GF-D8 (cell line): ENCODE measurements at places on chromosomes 1 and 21.
A peak's percentile ranks its signal among the peaks of the same experiment; 100 is the strongest.

- DNase-seq = no peak
These were observed 19.0 kb downstream of the KIAA0040 start for GRCh38 chr1:175173531-175173930.

DNA sequence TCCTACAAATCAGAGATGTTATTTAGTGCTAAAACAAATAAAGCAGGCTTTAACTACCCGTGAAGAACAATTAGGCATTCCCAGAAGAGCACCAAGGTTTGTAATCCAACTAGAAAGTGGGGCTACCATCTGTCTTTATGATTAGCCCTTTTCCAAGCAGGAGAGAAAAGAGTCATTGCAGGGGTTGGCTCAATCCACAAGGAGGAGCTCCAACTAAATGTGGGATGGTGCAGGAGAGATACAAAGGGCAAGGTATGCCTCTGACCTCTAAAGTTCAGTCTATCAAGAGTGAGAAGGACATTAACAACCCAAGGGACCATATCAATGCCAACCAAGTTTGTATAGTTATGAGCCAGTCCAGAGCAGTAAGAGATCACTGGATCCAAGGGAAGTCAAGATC is 382.7 kb upstream of the DUSP10 start:
- DNase-seq = no peak

GRCh38 chr1:74522148-74522547 is 9.7 kb upstream of the LRRC53 start:
- no peak for DNase-seq

GRCh38 chr1:209817691-209818090 is 10.1 kb upstream of the UTP25 start:
- DNase-seq = no peak

GRCh38 chr1:40855513-40855912 is 6.7 kb downstream of the CITED4 start:
- no peak for DNase-seq

GRCh38 chr1:53619367-53620060 is 119.5 kb downstream of the GLIS1 start:
- DNase-seq = no peak

GRCh38 chr1:209585197-209585596 is 1.7 kb downstream of the CAMK1G start:
- DNase-seq = no peak

- DNase-seq = no peak
These were observed 47.9 kb downstream of the SRRM1 start for GRCh38 chr1:24691051-24691450.

DNA sequence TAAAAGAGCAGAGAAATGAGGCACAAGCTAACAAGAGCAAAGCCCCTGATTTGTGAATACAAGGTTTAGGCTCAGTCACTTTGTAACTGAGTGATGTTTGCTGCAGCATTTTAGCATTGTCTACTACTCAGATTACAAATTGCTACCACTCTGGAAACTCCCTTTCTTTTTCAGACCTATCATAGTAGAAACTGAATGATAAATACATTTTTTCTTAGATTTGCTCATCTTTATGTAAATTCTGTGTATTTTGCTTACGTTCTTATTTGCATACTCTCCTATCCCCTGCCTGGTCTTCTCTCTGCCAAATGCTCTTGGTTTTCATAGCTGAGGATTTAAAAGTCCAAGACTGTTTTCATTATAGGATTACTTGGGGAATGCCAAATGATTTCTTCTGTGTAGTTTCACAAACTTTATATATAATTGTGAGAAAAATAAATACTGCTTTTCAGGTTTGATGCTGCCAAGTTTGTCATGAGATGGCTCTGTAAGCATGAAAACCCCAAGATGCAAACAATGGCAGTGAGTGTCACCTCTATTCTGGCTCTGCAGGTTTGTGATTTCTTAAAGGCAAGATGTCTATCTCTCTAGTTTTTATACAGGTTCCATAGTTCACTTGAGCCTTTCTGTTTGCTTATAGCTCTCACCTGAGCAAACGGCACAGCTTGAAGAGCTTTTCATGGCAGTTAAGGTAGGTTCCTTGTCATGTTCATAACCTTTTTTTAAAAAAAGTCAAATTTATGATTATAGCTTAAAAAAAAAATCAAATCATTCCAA is 24.7 kb downstream of the ZYG11A start:
- no peak for DNase-seq

GRCh38 chr1:28668956-28669723 is 556 bp downstream of the GMEB1 start:
- no peak for DNase-seq

DNA sequence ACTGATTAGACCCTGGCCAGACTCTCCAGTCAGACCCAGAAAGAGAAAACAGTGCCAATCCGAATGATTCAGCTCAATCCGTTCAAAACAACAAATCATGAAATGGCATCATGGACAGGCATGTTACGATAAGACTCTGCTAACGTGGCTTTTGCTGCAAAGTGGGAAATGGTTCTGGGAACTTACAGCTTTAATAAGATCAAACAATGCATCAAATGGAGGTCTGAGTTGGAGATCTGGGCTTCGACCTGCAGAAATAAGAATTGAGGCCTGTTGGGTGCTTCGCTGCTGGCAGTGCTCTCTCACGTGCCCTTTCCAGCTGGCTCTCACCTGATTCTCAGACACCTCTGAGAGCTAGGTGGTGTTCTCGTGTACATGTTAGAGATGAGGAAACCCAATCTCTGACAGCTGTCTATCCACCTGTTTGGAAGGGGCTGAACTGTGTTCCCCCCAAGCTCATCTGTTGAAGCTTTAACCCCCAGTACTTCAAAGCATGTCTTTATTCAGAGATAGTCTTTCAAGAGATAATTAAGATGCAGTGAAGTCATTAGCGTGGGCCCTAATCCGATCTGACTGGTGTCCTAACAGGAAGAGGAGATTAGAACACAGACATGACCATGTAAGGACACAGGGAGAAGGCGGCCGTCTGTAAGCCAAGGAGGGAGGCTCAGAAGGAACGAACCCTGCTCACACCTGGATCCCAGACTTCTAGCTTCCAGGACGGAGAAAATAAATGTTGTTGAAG is 45.5 kb upstream of the ETS2 start:
- no peak for DNase-seq

- DNase-seq = no peak
These were observed 472.6 kb upstream of the DEPDC1 start for GRCh38 chr1:68969441-68969840.

DNA sequence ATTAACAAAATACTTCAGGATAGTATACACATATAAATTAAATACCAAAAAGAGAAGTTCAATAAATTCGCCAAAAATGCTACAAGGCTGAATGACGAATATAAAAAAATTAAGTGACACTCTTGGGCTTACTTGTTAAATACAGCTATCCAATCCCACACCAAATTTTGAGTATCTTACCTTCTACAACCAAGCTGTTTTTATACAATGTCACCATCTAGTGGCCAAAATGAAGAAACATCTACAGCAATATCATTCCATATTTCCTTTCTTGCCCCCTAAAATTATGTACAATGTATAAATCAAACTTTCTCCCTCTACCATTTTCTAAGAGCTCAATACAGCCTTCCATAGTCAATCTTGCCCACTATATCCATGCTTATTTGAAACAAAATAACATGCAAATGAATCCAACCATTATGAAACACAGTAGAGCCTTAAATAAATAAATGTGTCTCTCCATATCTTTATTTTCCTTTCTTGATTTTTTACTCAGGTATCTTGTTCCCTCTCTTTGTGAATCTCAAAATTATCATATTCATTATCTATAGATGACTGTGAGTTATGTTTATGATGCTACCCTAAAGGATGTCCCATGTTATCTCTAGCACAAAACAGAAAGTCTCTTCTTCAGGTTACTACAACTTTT is 86.3 kb downstream of the ACBD6 start:
- DNase-seq = peak; percentile 18

DNA sequence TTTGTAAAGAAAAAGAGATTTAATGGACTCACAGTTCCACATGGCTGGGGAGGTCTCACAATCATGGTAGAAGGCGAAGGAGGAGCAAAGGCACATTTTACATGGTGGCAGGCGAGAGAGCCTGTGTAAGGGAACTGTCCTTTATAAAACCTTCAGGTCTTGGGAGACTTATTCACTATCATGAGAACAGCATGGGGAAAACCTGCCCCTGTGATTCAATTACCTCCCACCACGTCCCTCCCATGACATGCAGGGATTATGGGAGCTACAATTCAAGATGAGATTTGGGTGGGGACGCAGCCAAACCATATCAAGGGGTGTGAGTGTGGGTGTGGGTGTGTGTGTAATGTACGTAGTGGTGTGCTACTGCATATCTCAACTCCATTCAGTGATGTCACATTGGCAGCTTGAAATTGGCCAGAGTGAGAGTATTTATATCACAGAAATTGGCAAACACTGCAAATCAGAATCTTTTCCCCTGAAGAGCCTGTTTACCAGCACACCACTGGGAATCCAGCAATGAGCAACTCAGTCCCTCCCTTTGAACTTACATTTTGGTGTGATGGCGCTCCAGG is 5.4 kb downstream of the ARHGEF10L start:
- DNase-seq = no peak

DNA sequence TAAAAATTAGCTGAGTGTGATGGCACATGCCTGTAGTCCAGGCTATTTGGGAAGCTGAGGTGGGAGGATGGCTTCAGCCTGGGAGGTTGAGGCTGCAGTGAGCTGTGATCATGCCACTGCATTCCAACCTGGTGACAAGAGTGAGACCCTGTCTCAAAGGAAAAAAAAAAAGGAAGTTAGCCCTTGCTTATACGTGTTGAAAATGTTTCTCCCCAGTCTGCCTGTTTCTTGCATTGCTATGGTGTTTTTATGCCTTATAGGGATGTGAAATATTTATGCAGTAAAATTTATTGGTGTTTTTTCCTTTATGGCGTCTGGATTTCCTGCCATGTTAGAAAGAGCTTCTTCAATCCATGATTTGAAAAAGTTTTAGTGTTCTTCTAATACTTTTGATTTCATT is 3.6 kb upstream of the RERE start:
- DNase-seq = no peak

- no peak for DNase-seq
These were observed 62.1 kb downstream of the LRRN2 start for GRCh38 chr1:204623365-204623893.

GRCh38 chr1:201898240-201898894 is 9.7 kb downstream of the SHISA4 start:
- no peak for DNase-seq

DNA sequence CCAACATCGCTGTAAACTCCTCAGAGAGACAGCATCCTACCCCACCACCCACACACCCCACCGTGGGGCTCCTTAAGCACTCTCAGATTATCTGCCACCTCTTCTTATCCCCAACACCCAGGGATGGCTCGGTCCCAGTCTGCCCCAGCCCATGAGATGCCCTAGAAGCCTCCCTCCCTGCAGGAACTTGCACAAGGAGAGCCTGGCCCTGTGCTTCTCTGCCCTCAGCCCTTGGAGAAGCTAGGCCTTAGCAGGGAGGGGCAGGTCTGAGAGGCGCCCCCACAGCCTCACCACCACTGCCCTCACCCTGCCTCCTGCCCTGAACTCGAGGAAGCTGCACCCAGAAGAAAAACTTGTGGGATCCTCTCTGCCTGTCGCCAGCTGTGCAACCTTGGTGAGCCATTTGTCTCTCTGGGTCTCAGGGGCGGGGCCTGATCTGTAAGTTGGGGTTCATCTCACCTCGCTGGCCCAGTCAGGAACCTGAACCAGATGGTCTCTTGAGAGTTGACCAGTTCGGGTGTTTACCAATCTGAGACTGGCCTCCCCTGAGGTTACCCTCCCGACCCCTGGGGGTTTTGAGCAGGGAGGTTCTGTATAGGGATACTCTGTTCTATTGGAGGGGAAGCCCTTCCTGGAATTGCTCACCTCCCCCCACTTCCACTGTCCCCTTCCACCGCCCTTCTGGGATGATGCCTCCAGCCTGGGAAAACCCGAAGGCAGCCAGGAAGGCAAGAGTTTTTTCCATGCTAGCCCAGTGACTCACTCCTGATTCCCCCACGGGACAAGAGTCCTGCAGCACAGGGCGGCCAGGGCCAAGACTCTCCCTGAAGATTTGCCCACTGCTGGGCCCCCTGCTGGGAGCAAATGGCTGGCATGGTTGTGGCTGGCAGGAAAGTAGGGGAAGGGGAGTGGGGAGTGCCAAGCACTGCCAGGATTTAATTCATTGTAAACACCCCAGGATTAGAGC is at the start of gene S100A3:
TSS of gene S100A3 (minus strand) at position 537 of the 967 bp plus-strand sequence. CDS start 773 bp downstream, outside the sequence.
- DNase-seq = no peak

- no peak for DNase-seq
These were observed 480.0 kb upstream of the USP24 start for GRCh38 chr1:55695151-55695550.

- DNase-seq = no peak
These were observed 100.2 kb upstream of the IPO9 start for GRCh38 chr1:201728731-201729130.

DNA sequence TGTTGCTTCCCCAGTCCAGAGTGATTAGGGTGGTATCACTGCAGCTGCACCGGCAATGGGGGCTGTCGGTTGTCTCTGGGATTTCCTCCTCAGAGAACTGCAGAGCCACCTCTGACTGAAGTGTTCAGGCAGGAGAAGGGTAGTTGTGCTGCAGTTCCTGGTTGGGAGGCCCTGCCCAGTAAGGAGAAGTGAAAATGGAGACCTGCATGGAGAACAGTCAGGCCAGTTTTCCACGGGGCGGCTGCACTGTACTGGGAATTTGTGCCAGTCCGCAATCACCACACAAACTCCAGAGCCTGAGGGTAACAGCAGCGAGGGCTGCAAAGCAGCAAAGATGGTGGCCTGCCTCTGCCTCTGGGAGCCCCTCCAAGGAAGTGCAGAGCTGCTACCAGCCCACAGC is 58.1 kb upstream of the CCDC190 start:
- no peak for DNase-seq

DNA sequence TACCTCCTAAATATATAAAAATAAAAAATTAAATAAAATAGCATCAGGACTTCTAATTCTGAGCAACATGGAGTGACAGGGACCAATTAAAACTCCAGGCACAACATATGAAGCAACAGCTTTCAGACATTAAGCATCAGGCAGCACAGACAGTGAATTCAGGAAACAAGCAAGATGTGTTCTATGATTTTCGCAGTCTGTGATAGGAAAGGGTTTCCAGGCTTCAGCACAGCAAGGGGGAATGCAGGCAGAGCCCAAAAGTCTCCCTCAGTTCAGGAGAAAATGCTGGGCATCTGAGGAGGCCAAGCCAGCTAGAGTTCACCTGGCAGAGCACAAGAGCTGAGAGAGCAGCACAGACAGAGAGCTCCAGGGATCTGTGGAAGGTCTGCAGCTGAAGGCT is 22.2 kb upstream of the CTTNBP2NL start:
- DNase-seq = no peak

- DNase-seq = no peak
These were observed 359.2 kb upstream of the DPYD start for GRCh38 chr1:98280049-98280448.

DNA sequence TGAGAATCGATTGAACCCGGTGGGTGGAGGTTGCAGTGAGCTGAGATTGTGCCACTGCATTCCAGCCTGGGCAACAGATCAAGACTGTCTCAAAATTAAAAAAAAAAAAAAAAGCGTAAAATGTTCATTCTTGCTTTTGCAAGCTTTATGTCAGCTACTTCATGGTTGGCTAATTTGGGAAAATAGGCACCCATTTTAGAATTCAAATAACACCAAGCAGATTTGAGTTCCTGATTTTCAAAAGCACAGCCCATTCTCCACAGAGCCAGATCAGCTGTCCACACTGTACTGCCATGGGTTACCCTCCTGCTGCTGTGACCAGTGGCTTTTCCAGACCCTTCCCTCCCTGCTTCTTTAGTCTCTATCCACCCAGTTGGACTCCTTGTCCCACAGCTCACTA is 4.4 kb downstream of the THEM5 start:
- no peak for DNase-seq

GRCh38 chr1:25148673-25149300 is 83.5 kb downstream of the SYF2 start:
- DNase-seq = peak; percentile 60
